ENCODE measurements at places on chromosomes 2 and 18.

GRCh38 chr2:31212659-31213600 is 4.4 kb downstream of the CAPN14 start:
- no peak for DNase-seq

GRCh38 chr18:69588301-69588700 is 187.6 kb downstream of the DOK6 start:
- no peak for DNase-seq

DNA sequence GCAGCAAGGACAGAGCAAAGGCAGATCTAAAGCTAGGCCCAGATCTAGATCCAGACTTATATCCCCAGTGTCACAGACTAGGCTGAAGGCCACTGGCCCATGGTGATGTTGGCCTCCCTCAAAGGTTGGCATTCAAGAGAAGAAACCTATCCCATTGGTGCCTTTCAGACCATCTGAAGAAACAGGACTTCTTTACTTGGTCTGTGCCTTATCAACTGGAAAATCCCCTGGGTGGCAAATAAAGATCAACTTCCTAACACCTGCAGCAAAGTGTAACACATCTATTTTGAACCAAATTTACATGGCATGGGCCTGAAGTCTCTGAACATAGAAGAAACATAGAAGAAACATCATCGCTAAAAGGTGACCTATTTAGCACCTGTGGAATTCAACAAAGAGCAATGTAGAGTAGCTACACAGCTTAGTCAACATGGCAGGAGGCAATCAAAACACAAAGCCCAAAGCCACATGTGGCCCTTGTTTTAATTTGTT is 35.8 kb downstream of the METTL4 start:
- DNase-seq: no peak

- no peak for DNase-seq
These were observed 254.9 kb downstream of the NDUFA10 start for GRCh38 chr2:239770246-239770639.

GRCh38 chr2:236587861-236588815 is 18.5 kb downstream of the ACKR3 start:
- DNase-seq: no peak

DNA sequence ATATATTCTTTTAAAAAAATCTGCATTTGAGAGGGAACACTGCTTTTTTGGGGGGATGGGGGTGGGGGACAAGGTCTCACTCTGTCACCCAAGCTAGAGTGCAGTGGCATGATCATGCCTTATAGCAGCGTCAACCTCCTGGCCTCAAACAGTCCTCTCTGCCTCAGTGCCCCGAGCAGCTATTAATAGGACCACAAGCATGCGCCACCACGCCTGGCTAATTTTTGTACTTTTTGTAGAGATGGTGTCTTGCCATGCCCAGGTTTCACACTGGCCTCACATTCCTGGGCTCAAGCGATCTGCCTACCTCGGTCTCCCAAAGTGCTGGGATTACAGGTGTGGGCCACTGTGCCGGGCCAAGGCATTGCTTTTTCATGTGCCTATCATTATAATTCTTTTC is 154.2 kb downstream of the ATAD2B start:
- DNase-seq: no peak

DNA sequence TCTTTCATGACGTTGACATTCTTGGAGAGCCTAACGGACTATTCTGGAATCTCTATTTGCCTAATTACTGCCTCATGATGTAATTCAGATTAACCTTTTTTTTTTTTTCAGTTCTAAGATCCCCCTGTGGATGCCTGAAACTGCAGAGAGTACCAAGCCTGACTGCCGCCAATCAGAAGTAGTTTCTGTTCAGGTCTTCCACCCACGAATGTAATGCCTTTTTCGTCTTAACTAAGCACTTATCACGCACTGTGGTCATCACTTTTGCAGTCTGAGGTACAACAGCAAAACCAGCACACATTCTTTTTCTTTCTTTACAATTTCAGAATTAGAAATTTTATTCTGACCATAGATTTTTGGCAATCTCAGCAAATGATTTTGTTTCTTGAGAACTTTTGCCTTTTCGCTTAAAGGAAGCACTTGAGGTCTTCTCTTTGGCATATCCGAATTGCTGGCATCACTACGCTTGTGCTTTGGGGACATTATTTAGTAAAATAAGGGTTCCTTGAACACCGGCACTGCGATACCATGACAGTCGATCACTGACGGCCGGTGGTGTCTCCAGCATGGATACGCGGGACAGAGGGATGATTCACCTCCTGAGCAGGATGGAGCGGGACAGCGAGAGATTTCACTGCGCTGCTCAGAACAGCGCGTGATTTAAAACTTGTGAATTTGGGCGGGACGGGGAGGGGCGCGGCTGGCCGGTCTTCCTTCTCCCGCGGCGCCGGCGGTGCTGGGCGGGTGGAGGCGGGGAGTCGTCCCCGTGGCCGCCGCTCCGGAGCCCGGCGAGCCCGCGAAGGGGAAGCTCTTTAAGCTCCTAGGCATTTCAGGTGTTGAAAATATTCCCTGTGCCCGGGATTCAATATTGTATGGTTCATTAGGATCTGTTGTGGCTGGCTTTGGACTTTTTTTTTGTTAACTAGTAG is 32.0 kb upstream of the GPR55 start:
- peak; percentile 41 for DNase-seq

GRCh38 chr2:229279516-229279915 is 8.4 kb upstream of the PID1 start:
- no peak for DNase-seq

- DNase-seq: no peak
These were observed 82.9 kb downstream of the CRIM1 start for GRCh38 chr2:36438449-36438977.

DNA sequence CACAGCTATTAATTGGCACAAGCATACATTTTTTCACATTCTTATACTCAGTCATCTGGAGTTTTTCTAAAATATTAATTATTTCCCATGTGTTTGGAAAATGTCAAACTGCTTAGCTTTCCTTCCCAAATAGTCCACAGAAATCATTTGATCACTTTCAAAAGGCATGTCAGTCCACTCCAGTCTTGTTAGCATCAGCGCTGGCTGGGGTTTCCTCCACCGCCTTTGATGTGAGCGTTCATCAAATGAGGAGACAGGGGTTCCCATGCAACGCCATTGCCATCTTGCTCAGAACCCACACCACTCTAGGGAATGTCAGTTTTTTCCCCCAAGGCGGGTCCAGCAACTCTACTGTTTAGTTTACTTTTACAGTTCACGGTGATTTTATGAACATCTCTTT is 13.1 kb upstream of the RAX start:
- DNase-seq: no peak

- DNase-seq: no peak
These were observed 128.3 kb downstream of the AFF3 start for GRCh38 chr2:100013892-100014677.

- DNase-seq: no peak
These were observed 47.3 kb downstream of the CFAP221 start for GRCh38 chr2:119591523-119591922.

DNA sequence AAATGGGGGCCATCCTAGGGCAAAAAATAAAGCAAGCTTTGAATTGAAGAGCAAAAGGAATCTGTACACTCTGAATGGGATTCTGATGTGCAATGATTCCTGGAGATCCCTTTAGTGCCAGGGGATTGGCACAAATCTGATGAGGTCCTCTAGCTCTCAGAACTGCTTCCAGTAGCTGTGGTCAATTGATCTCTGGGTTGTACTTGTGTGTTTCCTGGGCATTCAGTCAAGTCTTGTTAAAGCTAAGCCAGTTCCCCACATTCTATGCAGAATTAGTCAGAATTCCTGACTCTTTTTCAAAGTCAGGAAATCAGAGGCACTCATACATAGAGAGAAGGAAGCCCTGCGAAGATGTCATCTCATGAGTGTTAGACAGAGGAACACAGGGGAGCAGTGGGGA is 161.3 kb downstream of the DNER start:
- DNase-seq: no peak

DNA sequence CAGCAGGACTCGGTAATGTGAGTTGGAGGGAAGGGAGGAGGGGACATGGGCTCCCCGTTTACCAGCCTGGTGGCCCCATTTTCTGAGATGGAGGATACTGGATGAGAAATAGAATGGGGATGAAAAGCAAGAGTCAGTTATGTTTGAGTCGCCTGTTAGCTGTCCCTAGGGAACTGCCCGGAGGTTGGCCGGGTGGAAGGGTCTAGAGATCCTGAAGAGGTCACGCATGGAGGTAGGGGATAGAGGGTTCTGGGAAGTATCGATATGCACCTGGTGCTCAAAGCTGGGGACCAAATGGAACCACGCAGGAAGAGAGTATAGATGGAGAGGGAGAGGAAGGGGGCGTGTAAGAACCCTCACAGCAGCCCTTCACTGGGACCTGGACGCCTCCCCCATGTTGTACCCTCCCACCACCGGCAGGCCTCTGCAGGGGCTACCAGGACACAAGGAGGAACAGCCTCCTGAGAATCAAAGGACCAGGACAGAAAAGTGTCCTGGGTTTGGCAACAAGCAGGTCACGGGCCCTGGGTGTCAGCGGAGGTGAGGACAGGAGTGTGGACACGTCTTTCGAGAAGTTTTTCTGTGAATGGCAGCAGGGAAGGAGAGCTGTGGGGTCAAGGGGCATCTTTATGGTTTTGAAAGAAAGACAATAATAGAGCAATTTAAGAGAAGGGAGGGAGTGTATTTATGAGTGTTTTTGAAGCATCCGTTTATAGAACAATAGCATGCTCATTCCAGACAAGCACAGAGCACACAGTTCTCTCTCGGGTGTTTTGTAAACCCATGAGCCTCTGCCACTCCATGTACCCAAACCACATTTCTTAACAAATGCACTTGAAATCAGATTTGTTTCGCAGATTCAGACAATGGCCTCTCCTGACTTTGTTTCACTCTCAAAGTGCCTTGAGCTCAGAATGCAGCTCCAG is 132.2 kb downstream of the SMAD7 start:
- no peak for DNase-seq

DNA sequence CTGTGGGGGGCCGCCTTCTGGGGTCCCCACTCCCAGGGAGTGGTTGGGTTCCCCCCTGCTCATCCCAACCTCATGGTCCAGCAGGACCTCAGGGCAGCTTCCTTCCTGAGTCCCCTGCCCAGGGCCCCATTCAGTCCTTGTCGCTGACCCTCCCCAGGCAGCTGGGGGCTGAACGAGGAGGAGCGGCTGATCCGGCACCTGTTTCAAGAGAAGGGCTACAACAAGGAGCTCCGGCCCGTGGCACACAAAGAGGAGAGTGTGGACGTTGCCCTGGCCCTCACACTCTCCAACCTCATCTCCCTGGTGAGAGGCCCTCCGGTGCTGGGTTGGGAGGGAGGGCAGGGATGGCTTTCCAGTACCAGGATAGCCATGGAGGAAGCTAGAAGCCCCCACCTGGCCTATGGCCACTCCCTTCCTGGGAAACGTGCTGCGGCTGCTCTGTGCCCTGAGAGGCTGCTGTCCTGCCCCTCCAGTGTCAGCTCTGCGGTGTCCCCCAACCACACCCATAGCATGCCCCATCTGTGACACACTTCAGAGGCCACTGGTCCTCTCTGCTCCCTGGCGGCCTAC is 497 bp downstream of the CHRND start:
- DNase-seq: no peak

GRCh38 chr18:42778024-42778423 is 337.5 kb downstream of the RIT2 start:
- no peak for DNase-seq

GRCh38 chr2:101731221-101732054 is 33.9 kb downstream of the MAP4K4 start:
- DNase-seq: no peak

DNA sequence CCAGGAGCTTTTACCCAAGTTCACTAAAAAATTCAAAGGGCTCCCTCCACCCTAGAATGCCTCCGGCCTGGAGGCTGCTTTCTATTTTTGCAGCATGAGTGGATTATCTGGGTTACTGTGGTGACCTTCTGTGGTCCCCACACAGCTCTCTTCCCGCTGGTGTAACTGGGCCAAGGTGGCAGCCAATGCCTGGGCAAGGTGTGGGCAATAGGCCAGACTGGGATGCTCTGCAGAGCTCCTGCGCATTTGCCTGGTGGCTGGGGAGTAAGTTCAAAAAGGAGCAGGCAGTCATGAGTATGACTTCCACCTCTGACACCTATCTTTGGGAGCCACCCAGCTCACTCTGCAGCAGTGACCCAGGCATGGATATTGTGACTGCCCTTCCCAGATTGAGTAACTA is 130.5 kb upstream of the SPRED2 start:
- DNase-seq: no peak

GRCh38 chr2:166831930-166832329 is 56.4 kb upstream of the XIRP2 start:
- DNase-seq: no peak

DNA sequence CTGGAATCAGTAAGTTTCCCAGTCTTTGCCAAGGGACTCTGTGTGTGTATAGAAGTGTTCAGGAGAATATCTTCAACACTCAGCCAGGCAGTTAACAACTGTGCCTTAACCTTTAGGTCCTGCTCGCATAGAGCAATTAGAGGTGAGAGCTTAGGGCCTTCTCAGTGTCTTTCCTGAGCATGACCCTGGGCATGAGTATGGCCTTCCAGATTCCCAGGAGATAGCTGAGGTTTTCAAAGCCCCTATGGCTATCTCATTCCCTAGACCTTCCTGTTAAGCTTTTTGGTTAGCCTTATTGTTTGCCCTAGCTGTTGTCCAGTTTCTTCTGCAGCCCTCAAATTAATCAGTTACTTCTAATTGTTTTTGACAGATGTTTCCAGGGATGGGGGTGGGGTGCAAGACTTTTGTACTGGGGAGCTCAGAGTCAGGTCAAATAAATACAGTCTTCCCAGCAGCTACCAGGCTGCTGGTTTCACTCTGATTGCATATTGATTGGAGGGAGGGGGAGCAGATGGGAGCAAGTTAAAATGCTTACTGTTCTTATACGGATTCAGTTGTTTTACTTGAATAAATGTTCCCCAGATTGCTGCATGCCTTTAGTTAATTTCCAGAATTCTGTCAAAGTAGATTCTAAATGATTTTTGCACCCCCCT is 23.1 kb downstream of the PDK1 start:
- no peak for DNase-seq

GRCh38 chr2:39313575-39313974 is 69.8 kb upstream of the CDKL4 start:
- DNase-seq: no peak

DNA sequence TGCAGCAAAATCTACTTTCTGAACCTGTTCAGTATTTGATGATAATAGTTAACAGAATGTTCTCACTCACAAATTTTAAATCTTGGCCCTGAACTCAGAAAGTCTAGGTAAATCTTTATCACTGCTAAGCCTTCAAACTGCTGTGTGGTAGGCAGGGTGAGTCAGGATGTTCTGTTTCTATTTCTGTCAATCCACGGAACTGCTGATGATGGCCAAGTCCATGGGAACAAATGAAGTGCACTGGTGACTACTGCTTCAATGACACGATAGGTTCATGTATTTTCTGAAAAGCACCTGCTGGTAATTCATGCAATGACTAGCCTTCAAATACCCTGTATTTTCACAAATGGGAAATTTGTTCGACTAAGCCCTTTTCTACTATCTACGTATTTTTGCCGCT is 14.2 kb downstream of the NIFK start:
- no peak for DNase-seq

GRCh38 chr2:136381722-136382633 is 264.0 kb upstream of the CXCR4 start:
- peak; percentile 78 for DNase-seq

- no peak for DNase-seq
These were observed 123.9 kb downstream of the PLEKHM3 start for GRCh38 chr2:207901401-207901800.

- no peak for DNase-seq
These were observed 52.6 kb downstream of the ZAP70 start for GRCh38 chr2:97765933-97766332.

GRCh38 chr2:85164145-85164569 is 31.0 kb downstream of the TCF7L1 start:
- no peak for DNase-seq

Data from hematopoietic multipotent progenitor cell treated with erythropoietin and hydrocortisone succinate and interleukin-3 and kit ligand, for 4 days (in vitro differentiated cells).